ENCODE measurements at places on chromosomes 11 and 22. TPM values are rescaled to one million over a fixed set of nuclear protein-coding genes. Genes with fewer than 3 reads are reported as not detected.
A peak's percentile ranks its signal among the peaks of the same experiment; 100 is the strongest.

Gene TSSK2
- not detected for total RNA-seq

Gene CATSPER1
- not detected for total RNA-seq

Gene PRDX5
- total RNA-seq, result 333 TPM

Gene STK33
- 1.8 TPM for total RNA-seq

Gene HTR3A
- total RNA-seq, result not detected

GRCh38 chr22:22005945-22006595 is 23.5 kb upstream of the TOP3B start:
- DNase-seq, result no peak

DNA sequence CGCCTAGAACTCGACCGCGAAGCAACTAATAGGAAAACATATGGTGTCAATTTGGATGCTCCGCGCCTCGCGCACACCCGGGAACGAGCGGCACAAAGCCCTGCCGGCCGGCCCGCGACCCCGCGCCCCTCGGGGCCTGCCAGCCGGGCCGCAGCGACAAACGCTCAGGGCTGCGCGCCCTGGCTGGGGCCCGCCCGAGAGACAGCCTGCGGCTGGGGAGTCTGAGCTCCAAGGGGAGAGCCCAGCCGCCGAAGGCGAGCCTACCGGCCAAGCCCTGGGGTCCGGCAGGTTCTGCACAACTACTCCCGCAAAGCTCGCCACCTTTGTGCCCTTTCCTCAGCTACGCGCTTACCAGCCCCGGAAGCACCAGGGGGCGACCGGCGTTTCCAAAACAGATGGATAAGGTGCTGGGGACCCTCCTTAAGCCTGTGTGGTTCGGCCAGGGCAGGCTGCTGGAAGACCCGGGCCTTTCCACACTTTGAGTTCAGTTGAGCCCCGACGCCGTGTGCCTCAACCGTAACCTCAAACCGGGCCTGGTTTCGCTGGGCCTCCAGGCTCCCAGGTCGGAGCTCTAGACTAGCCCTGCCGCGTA is 6.0 kb downstream of the PAX6 start:
- no peak for DNase-seq

DNA sequence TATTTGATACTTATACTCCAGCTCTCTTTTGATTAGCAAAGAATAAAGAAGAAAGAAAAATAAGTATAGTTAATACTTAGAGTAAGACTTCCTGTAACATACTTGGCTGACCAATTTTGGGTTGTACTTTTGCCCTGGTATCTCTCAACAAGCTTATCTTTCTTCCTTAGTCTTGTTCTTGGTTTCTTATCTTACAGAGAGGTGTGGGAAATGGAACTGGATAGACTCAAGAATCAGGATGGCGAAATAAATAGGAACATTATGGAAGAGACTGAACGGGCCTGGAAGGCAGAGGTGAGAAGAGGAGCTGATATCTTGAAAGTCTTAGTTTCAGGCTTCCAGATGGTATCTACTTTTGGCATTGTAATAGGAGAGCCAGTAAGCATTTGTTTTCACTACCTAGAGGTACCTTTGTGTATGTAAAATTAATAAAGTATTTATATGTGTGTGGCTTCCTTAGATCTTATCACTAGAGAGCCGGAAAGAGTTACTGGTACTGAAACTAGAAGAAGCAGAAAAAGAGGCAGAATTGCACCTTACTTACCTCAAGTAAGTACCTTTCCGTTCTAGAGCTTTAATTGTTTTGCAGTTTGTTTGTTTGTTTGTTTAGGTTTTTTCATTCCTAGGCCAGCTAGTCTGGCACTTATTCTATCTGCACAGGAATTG is 11.3 kb upstream of the BACE1-AS start:
- DNase-seq, result no peak

GRCh38 chr11:44596525-44597276 is 31.2 kb downstream of the CD82 start:
- DNase-seq, result peak; percentile 72

GRCh38 chr22:17257121-17258001 is 38.1 kb upstream of the ADA2 start:
- no peak for DNase-seq

DNA sequence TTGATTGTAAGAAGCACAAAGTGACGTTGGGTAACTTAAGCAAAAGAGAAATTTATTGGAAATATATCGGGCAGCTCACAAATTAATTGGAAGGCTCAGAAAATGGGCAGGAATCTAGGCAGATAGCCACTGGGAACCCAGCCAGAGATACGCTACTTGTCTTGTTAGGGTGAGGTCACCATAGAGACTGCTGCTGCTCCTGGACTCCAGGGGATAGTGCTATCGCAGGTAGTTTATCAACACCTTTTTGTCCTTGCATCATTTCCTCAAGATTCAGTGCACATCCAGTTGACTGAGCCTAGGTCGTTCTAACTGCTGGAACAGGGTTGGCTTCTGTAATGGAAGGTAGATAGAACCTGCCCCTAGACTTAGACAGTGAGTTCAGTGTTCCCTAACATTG is 19.6 kb downstream of the AMOTL1 start:
- no peak for DNase-seq

DNA sequence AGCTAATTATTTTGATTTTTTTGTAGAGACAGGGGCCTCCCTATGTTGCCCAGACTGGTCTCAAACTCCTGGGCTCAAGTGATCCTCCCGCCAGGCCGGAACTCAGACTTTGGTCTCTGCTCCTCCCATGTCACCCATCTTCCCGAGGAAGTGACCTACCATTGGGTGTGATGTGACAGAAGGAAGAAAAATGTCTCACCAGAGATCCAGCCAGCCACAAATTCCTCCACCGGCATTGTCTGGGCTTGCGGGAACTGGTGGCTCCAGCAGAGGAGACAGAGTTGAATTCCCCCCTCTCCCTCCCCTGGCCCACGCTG is 772 bp downstream of the SLC25A45 start:
- no peak for DNase-seq

DNA sequence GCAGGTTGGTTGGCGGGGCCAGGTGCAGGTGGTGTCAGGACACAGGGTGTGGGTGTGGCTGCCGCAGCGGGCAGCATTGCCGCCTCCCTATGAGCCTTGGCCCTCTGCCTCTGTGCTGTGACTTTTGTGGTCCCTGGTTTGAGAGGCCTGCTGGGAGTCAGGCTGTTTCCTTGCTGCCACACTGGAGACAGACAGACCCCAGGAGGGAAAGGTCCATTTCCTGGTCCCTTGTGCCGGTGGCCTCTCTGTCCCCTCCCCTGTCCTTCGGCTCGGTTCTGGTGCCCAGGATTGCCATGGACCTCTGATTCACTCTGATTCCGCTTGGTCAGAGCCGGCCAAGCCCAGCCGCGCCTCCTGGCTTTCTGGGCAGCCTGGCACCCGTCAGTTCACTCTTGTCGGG is 196.9 kb downstream of the TBC1D22A start:
- DNase-seq, result no peak

- DNase-seq, result no peak
Measured at GRCh38 chr11:131311776-131312514, 58.5 kb upstream of the NTM start.

GRCh38 chr11:39144351-39145130 is 2314.9 kb downstream of the LRRC4C start:
- DNase-seq, result no peak

- DNase-seq, result no peak
Measured at GRCh38 chr11:15836795-15837194, 519.6 kb downstream of the SOX6 start.

GRCh38 chr22:20238901-20239675 is 29.0 kb downstream of the RTN4R start:
- DNase-seq, result no peak

GRCh38 chr11:119995730-119996491 is 142.0 kb downstream of the TRIM29 start:
- DNase-seq, result no peak
